ENCODE measurements at places on chromosomes 13 and 19.

DNA sequence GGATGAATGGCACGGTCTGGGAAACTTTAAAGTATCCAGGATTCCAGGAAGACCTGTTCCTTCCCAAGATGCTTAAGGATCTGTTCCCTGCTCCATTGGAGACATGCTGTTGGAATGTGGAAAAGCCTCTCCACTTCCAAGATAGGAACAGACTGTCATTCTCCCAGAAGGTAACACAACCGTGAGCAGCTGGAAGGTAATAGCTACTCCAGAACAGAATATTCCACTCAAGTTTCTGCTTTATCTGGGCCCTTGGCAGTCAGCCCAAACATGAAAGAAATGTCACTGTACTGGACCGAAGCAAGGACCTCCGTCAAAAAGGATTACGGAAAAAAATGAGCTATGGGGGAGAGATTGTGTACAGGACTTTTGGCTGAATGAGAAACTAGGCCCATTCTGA, 420.9 kb upstream of the NBEA start:
- DNase-seq: no peak

DNA sequence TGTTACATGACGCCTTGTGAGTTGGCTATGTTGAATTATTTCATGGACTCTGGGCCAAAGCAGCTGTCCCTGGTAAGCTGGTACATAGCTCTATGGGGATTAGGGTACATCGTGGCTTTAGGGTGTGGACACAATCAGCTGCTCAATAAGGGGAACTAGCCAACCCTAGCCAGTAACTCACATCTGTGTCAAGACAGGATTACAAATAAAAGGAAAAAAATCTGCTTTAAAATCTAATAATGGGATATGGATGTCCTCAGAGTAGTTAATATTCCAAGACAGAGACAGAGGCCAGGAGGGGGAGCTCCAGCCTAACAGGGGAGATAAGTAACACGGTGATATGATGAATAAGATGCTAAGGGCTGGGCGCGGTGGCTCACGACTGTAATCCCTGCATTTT, 21.1 kb upstream of the ZNF766 start:
- peak; percentile 48 for DNase-seq

GRCh38 chr13:41613471-41613870, 156.1 kb downstream of the RGCC start:
- DNase-seq: no peak

DNA sequence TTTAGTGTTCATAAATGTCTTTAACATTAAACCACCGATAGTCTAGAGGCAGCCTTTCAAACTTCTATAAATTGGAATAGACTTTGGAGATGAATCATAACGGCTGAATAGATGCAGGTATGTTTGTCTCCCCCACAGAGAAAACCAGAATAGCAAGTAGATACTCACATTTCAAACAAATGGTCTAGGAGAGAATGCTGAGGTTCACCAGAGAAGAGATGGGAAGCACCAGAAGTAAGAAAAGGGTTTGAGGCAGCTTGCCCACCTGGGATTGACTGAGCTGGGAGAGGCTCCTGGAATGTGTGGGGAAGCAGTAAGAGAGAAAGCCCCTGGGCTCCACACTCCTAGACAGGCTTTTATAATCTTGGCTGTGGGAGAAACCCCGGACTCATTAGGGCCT, 6.4 kb downstream of the IGFL3 start:
- no peak for DNase-seq

DNA sequence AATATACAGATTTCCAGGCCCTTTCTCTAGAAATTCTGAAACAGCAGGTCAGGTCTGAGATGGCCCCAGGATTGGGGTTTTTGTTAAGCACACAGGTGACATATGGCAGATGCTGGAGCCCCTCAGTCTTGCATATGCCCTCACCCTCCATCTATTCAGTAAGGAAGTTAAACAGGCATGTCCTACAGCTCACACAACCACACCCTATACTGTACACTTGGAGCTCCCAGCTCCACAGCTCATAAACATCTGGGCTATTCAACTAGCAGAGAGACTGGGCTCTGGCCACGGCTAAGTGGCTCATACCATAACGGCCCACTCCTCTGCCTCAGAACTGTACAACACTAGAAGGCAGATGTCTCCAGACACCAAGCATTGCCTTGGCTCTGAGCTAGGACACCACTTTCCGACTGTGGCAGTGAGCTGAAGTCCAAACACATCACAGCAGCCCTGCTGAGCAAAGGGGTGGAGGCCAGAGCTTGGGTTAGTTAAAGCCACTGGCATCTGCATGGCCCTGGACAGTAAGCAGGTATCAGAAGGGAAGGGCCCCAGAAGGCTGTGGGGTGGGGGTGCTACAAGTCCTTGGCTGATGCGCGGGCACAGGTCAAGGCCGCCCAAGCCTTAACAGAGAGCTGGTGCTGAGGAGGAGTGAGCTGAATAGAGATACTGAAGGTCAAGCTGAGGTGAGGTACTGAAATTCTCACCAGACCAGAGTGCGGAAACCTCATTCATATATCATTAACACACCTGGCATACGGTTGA, 79.1 kb downstream of the ABCC4 start:
- no peak for DNase-seq

- DNase-seq: no peak
Measured at GRCh38 chr13:112172641-112173251, 105.8 kb downstream of the SOX1 start.

DNA sequence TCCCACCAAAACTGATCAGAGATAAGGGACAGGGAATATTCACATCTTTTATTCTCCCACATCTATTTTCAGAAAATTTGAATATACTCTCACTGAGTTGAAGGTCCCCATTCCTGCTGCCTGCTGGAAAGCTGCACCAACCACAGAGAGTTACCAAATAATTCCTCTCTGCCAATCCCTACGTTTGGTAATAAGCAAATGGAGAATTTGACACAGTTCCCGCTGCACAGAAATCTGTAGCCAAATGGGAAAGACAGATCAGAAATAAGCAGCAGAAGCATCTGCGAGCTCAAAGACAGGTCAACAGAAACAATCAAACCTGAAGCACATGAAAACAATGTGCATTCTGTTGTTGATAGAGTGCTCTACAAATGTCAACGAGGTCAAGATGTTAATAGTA, 9.9 kb downstream of the ZNF112 start:
- DNase-seq: no peak

- no peak for DNase-seq
Measured at GRCh38 chr13:67355812-67356476, 125.8 kb upstream of the PCDH9 start.

- DNase-seq: no peak
Measured at GRCh38 chr19:16627193-16627927, 644 bp downstream of the MED26 start.

DNA sequence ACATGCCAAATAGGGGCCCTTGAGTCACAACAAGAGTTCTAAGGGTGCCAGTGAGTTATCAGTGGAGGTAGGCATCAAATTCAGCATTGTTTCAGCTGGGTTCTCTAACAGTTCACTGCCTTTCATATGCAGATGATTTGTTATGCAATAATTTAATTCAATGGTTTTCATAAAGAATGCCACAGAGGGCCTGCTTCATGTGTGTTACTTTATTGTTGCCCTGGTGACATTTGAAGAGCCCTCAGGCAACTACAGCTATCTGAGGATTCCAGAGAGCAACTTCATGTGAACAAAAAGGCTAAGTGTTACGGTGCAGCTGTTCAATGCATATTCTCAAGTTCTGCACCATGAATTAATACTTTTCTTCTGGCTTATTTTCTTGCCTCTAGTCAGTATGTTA, 43.1 kb upstream of the STARD13 start:
- no peak for DNase-seq

DNA sequence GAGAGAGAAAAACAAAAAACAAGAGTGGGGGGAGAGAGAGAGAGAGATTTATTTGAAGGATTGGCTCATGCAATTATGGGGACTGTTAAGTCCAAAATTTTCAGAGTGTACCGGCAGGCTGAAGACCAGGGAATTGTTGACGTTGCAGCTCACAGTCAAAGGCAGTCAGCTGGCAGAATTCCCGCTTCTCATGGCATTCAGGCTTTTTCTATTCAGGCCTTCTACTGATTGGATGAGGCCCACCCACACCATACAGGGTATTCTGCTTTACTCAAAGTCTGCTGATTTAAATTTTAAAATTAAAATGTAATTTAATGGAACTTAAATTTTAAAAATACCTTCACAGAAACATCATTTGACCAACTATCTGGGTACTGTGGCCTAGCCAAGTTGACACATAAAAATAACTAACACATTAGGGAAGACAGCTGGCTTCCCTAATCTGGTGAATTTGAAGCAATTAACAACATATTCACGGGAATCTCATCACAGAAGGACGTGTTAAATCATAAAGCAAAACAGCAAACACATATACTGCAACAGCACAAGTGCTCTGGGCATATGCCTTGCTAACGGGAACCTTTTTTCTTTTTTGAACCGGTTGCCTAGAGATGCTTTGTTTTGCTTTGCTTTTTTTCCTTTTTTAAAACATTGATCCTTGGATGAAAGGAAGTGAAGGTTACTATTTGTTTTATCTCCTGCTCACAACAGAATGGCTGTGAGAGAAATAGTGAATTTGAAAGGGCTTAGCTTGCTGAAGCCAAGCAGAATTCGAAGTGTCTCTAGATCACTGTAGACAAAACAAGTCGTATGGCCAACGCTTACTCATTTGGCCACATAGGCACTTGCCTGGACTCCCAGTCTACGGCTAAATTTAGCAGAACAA, 505.1 kb downstream of the IRS2 start:
- DNase-seq: no peak

DNA sequence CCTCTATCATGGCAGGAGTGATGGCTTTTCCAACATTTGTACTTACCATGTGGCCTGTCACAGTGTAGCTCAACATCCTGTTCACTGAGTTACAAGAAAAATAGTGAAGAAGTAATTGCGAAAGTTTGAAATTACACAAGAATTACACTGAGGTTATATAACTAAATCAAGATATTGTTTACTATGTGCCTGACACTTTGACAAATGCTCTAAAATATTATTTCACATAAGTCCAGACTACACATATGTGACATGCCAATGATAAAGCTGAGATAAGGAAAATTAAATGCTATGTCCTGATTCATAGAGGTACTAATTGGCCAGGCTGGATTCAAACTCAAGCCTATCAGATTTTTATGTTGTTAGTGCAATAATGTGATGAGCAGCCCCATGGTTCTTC, 451.7 kb downstream of the PCDH9 start:
- DNase-seq: no peak

GRCh38 chr13:42110410-42111155, 62.1 kb downstream of the DGKH start:
- DNase-seq: no peak

DNA sequence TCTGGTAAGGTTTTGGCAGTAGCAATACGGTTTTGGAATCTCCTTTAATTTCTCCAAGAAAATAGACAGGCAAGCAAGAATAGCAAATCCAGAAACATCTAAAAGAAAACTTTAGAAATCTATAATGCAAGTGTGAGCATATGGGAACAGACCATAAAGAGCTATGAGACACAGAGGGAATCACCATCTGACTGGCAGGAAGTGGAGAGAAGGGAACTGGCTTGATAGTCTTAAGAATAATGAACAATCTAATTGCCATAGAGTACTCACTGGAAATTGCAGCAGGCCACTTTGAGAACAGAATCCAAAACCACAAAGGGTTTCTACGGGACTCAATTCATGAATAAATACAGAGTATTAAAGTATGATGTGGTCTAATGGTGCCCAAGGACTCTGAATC, 39.6 kb upstream of the MIR17HG start:
- DNase-seq: no peak
